Hematopoietic multipotent progenitor cell treated with erythropoietin and hydrocortisone succinate and interleukin-3 and kit ligand, for 15 days (in vitro differentiated cells): ENCODE measurements at places on chromosomes 1 and 21.

- DNase-seq: no peak
Measured at GRCh38 chr1:55047611-55048010, 8.3 kb downstream of the PCSK9 start.

DNA sequence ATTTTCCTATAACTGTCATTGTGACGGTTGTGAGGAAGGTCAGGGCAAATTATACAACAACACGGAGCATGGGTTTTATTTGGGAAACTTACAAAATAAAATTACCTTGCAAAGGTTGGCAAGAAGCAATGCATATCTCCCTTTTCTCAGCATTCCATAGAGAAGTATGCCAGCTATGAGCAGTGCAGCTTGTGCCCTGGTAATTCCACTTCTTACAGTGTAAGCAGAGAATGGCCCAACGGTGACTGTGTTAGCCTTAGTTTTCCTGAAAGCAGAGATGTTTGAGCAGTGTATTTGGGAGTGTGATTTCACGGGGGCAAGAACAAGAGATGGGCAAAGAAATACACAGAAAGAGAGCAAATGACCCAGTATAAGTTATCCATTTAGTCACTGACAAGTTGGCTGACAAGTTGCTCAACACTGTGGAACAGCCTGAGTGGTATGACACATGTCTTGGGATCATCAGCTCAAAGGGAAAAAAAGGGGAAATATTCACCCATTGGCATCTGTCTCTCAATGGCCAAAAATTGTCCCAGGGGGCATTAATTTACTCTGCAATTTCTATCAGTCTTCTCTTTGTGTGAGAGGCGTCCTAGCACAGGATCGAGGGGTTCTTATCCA, 210.9 kb upstream of the NRIP1 start:
- DNase-seq: no peak

DNA sequence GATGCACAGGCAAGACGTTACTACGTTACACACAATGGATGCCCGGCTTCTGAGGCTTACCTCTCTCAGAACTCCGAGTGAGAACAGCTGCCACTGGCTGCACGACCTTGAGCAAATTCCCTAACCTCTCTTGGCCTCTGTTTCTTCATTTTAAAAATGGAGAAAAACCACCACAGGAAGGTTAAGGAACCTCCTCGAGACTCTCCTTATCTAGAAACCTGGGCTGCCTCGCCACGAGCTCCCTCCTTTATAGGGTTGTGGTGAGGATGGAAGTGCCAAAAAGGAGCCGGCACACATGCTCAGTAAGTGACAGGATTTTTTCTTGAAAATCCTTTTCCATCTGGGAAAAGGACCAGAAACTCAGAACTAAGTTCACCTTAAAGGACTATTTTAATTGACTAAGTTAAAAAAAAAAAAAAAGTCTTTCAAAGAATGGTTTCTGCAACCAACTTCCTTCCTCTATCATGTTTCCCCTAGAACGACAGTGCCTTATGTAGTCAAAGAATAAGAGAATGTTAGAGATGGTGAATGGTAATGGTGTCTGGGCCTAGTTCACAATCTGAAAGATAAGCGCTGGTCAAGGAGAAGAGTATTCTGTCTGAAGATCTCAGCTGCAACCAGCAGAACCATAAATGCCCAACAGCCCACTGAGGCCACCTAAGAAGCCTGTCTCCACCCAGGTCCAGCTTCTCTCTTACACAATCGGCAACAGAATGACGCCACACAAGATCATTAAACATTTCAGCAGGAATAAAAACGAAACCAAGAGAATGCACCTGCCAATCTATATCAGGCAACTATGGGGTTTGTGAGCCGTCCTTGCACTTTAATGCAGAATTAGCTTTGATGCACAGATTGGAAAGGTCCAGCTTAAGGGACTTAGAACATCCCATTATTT, 64.9 kb downstream of the SLC45A1 start:
- DNase-seq: no peak

DNA sequence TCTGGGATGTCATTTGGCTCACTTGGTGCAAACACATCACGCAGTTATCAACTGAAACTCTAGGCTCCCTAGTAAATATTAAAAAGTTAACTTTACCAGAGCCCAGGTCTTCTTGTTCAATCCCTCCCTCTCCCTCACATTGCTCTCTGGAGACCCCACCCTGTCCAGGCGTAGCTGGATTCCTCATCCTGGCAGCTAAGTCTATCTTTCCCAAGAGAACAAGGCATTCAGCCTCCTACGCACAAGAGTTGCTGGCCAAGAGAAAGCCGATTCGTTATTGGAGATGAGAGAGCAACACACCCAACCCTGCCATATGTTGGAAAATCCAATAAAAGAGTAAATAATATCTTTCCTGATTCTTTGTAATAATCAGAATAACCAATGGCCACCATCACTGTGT, 117.9 kb downstream of the SLC30A10 start:
- no peak for DNase-seq

- DNase-seq: no peak
Measured at GRCh38 chr1:28199328-28200233, 23.1 kb upstream of the PTAFR start.

DNA sequence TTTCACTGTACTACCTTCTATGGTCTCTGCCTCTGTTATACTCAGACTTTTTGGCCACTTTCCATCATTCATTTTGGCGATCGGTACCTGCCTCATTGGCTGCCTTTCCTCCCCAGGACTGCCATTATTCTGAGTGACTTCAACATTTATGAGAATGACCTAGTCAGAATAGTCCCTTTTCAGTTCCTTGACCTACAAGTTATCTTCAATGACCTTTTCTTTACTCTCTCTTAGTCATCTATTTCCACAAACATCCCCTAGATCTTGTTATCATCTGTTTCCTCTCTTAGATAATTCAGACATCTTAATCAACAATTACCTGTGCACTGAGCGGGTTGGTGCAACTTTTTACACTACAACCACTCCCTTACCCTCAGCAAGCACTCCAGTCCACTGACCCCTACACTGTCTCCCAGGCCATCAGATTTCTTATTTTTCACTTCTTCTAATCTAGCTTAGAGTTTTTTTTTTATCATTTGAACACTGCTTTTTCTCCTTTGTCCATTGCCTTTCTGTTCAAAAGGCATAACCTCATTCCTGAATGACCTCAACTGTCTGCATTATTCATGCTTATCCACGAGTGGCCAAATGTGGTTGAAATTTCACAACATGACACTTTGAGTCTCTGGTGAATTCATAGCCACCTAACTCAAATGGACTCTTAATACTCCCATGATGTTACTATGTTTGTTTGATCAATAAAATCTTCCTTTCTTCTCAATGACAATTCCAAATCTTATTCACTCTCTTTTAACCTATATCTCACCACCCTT, 112.7 kb downstream of the HMCN1 start:
- no peak for DNase-seq

DNA sequence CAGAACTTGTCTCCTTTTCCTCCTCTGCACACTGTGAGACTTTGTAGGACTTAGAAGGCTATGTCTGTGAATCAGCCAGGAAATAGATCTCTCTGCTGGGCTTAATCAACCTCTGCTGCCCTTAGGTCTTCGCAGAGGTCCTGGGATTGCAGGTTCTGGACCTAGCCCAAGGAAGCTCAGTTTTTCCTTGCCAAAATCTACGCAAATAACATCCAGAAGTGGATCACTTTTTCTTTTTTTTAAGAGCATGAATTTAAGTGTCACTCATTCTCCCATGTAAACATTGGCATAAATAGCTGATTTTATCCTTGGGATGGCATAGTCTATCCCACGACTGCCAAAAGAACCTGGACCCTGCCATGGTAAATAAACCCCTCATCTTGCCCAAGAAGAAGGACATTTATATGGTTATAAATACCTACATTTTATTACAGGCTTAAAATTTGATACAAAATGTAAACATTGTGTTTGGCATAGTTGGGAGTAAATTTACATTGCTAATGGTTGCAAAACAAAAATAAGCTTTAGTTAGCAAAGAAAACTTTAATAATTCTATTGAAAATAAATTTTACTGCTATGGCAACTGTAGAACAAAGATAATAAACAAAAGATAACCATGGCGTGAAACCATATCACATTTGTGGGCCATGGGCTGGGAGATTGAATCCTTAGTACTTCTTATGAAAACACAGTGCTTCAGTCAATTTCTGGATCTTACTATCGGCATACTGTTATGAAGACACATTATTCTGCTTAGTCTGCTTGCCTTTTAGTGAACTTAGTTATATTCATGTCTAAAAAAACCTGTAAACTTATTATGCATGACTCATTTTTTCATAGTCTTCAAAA, 24.5 kb upstream of the DISC1 start:
- no peak for DNase-seq

DNA sequence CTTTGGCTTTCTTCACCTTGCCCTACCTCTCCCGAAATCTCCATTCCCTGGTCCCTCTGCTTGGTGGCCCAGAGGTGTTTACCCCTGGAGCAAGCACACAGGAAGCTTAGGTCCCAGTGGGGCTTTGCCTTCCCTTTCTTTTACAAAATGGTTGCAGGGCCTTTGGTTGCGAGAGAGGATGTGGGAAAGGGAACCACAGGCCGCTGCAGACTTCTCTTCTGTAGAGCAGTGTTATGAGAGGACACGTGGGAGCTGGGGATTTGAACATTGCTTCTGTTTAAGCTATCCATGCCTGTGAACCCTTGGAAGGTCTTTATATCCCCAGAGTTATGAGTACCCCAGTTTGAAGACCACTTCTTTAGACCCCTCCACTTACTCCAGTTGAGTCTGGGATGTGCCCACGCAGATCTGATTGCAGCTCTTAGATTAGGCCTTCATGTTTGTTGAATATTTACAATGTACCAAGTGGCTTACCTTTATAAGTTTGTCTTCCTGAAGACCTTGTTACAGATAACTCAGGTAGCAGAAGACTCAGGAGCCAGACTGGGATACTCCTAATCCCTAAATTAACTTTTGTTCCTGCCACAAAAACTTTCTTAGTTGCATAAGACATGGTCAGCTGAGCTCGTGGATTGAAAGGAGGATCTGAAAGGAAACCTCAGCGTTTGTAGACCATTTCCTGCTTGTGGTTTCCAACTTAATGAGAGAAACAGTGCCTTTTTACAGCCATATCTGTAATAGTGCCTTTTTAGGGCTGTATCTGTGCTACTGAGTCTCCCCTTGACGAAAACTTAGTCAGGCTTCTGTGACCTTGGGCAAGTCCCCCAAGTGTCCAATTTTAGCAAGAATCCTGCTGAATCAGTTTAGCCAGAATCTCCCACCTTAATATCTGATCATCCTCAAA, 21.9 kb upstream of the IVNS1ABP start:
- no peak for DNase-seq

- DNase-seq: no peak
Measured at GRCh38 chr1:208893251-208893650, 649.1 kb upstream of the PLXNA2 start.

- DNase-seq: no peak
Measured at GRCh38 chr21:36535618-36536241, 55.8 kb upstream of the CLDN14 start.

GRCh38 chr1:30513396-30514136, 209.8 kb downstream of the MATN1 start:
- no peak for DNase-seq

DNA sequence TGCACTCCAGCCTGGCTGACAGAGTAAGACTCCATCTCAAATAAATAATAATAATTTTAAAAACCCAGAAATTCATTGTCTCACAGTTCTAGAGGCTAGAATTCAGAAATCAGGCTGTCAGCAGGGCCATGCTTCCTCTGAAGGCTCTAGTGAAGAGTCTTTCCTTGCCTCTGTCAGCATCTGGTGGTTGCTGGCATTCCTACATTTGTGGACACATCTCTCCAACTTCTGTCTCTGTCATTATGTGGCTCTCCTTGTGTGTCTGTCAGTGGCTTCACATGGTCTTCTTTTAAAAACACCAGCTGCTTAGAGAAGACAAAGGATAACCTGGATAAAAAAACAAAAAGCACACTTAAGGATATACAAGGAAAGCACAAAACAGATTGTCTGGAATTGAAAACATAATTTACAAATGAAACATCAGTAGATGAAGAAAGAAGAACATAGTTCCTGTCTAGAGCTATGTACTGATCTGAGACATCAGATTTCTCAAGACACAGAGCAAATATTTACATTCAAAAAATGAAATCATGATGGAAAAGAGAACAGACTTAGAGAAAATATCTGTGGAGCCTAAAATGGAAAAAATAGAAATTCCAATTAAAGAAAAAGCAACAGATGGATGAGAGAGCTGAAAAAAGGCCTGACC, 32.7 kb upstream of the ASB17 start:
- DNase-seq: no peak

DNA sequence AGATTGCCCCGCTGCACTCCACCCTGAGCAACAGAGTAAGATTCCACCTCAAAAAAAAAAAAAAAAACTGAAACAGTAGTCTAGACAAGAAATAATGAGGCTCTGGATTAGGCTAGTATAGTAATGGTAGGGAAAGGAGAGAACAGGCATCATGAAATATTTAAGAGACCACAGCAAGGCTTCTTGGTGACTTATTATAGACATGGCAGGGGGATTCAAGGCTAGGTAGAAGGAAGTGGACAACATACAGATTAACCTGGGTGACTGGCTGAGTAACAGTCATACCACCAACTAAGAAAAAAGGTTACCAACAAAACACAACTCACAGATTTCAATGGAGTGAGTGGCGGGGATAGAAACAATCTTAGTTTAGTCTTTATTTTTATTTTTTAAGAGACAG, 8.3 kb downstream of the NVL start:
- no peak for DNase-seq

DNA sequence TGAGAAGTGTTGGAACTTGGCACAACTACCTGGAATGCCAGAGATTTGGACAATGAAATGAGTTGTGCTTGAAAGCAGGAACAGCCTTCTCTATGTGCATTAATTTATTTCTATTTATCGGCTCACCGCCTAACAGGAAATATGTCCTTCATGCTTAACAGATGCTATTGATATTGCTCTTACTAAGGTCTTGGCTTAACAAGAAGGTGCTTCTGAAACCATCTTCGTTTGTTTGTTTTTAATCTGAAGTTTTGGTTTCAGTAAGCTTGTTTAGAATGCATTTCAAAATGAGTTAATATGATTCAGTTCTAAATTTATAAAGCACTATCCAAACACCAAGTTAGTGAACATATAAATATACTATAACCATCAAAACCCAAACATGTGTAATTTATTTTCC, 898.3 kb upstream of the B3GALT2 start:
- no peak for DNase-seq

DNA sequence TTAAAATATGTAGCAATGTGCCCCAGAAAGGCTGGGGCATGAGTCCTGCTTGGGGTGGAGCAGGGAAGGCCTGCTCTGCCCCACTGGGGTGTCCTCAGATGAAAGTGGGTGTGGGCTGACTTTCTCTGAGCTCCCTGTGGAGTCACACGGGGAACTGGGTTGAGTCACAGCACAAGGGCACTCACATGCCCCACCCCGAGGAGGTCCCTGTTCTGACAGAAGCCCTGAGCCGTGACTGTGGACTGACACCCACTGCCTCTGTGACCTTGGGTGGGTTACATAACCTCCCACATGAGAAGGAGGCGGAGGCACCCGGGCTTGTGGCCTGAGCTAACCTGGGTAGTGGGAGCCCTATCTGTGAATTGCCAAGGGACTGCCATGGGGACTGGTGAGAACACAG, 52.5 kb upstream of the TINAGL1 start:
- no peak for DNase-seq
